Stimulated activated CD4-positive, alpha-beta T cell treated with anti-CD3 and anti-CD28 coated beads, TNF-alpha, amount 100 ng/mL, for 4 hours (primary cell): ENCODE measurements at places on chromosomes 3 and 15.
A peak's percentile ranks its signal among the peaks of the same experiment; 100 is the strongest.

- no peak for DNase-seq
Measured at GRCh38 chr15:33159726-33160453, 34.6 kb downstream of the FMN1 start.

- DNase-seq: no peak
Measured at GRCh38 chr3:162729686-162730085, 1233.1 kb downstream of the OTOL1 start.

- DNase-seq: no peak
Measured at GRCh38 chr3:76664816-76665215, 375.1 kb upstream of the ROBO2 start.

DNA sequence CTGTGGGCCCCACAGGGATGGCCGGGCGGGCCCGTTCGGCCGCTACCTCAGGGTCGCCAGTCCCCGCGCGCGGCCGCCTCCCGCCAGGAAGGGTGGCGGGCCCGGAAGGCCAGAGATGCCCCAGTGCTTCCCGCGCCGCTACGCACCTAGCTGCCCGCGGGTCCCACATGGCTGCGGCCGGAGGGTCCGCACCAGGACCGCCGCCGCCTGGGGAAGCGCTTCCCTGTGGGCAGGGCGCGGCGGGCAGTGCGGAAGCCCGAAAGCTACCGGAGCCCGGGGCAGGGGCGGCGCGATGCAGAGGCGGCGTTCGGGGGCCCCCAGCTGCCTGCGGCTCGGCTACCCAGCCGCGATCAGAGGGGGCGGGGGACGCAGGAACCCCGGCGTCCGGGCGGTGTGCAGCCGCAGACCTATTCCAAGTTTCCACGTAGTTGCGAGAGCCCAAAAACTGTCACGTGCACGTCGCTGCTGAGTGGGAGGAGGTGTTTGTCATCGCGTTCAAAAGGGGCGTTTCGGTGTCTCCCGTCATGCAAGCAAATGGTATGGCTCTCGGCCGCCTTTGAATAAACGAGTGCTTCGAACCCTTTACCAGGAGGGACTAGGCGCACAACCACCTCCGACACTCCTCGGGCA, at the start of gene TRANK1:
Gene TRANK1, minus strand, starts transcription at position 414 of the 630 bp plus-strand sequence. Its CDS starts 245 bp downstream, at position 169.
- peak; percentile 71 for DNase-seq

- DNase-seq: no peak
Measured at GRCh38 chr3:54541369-54541768, 386.5 kb downstream of the LRTM1 start.

DNA sequence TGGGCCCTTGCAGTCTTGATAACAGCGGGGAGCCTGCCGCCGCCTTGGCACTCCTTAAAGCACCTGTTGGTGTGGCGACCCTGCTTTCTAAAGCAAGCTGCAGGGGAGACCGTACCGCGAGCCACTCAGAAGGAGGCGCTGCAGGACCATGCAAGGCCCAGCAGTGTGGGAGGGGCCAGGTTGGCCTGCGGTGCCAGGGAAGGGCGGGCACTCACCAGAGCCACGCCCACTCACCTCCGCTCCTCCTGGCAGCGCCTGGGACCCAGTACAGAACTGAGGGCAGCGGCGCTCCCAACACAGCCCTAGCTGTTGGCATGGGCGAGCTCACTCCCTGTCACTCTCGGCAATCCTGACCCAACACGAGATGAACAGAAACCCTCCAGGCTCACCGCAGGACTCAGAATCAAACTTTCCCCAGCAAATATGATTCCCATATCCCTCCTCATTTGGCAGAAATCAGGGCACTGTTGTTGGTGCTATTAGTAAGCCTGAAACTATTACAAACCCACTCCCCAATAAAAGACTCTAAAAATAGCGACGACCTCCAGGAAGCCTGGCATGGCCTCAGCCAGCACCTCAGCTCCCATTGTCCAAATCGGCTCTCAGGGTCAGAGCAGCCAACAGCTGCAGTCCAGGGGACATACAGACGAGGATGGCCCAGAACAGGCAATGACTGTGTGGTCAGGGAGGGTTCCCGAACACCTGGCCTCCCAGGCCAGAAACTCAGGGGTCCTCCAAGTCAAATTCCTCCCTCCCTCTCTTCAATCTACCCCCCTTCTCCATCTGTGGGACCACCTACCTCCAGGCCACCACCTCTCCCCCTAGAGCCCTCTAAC, 77.2 kb downstream of the TBC1D2B start:
- DNase-seq: peak; percentile 67

DNA sequence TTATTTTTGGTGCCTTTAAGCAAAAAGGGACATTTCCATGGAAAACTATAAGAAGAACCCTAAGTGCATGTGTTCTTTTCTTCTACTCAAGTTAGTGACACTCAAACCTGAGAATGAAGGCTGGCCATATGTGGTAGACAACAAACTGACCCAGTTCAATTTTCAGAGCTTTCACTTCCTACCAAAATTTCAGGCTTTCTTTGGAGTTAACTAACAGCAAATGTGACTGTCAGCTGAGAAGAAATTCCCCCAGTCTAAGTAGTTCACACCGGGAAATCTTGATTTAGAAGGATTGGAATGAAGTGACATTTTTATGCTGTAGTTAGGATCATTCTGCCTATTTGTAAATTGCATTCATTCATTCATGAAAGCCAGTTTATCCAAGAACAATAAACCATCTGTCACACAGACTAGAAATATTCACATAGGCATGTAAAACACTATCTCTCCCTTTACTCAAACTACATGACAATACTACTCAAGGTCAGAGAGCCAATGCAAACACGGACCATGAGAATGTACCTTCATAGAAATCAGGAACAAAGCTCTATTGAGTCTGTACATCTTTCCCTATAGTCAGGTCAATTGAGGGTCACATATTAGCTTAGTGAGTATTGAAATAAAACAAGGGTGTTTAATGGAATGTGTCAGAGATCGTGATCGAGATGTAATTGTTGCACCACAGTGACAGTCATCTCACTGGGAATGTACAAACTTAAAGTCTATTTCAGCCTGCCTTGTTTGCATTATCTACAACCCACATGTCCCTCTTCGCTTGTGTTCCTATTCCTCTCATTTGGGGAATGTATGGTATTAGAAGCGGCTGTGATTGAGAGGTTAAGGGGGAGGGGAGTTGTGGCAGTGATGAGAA, 113.8 kb upstream of the TGFBR2 start:
- no peak for DNase-seq

GRCh38 chr15:55649058-55649423, 60.9 kb upstream of the PYGO1 start:
- no peak for DNase-seq

DNA sequence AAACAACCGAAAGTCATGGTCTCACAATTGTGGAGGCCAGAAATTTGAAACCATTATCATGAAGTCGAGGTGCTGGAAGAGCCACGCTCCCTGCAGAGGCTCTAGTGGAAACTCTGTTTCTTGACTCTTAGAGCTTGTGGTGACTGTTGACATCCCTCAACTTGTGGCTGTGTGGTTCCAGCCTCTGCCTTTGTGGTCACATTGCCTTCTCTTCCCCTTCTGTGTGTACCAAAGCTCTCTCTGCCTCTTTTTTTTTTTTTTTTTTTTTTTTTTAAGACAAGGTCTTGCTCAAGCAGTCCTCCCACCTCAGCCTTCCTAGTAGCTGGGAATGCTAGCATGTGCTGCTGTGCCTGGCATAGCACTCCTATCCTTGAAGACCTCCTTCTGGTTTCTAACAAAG, 48.7 kb upstream of the CRTC3 start:
- no peak for DNase-seq

GRCh38 chr3:107938143-107938542, 152.7 kb downstream of the CD47 start:
- no peak for DNase-seq

DNA sequence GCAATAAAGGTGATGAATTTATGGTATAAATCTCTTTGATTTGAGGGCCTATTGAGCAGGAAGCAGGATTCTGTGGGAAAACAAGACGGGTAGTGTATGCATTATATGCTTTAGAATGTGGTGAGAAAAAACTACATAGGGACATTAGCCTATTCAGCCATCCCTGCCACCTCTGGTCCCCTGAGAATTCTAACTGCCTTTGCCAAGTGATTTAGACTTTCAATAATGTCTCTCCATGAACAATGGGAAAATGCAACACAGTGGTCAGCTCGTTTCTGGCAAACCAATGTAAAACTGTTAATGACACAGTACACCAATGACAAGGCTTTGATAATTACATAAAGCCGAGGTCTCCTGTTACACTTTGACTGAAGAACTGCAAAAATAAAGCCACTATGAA, 314.7 kb upstream of the CNTN4 start:
- DNase-seq: no peak

GRCh38 chr3:183131735-183132134, 30.8 kb downstream of the LAMP3 start:
- DNase-seq: no peak

DNA sequence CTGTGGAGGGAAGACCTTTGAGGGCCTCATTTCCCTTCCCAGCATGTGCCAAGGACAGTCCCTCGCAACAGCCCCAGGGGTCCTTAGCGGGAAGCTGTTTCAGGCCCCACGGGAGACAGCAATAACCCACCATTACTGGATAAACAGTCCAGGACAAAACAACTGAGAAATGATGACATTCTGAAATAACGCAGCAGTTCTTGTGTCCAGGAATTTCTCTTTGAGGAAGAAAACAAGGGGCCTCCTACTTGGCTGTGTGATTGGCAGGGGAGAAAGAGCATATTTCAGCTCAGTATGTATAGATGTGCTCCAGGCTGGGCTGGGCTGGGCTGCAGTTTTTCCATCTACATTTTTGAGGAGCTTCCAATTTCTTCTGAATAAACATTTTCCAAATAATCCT, 82.2 kb upstream of the THBS1 start:
- no peak for DNase-seq

GRCh38 chr3:10528046-10528445, 22.7 kb upstream of the ATP2B2 start:
- DNase-seq: no peak
